ENCODE measurements at places on chromosomes 4 and X. TPM values are rescaled to one million over a fixed set of nuclear protein-coding genes. Genes with fewer than 3 reads are reported as not detected.

The BRS3 gene
- total RNA-seq, result not detected

The ING2 gene
- 4.8 TPM for total RNA-seq

The LRP2BP gene
- total RNA-seq, result 0.13 TPM

The MAGEB10 gene
- total RNA-seq, result not detected

The KCNE5 gene
- total RNA-seq, result 0.34 TPM

The CDKN2AIP gene
- 17.8 TPM for total RNA-seq

The FAM114A1 gene
- total RNA-seq, result 8.8 TPM

The NALF2 gene
- total RNA-seq, result 0.03 TPM

The SPP1 gene
- 0.99 TPM for total RNA-seq

The MAGEA8 gene
- not detected for total RNA-seq

The KIAA1210 gene
- not detected for total RNA-seq

The SRPX gene
- total RNA-seq, result not detected

The GRPR gene
- not detected for total RNA-seq

The PROM1 gene
- 61.7 TPM for total RNA-seq

The SPIN2A gene
- total RNA-seq, result 0.56 TPM

The MAP3K15 gene
- 0.26 TPM for total RNA-seq

The MID2 gene
- 1.2 TPM for total RNA-seq

The SYNPO2 gene
- total RNA-seq, result not detected

The FAM149A gene
- 26.6 TPM for total RNA-seq

The AWAT2 gene
- not detected for total RNA-seq

The PIN4 gene
- total RNA-seq, result 18.5 TPM

The ADH1B gene
- not detected for total RNA-seq

The FGF5 gene
- not detected for total RNA-seq

The AMBN gene
- total RNA-seq, result not detected

The CT45A1 gene
- not detected for total RNA-seq

The COL4A6 gene
- not detected for total RNA-seq

The FAM47A gene
- not detected for total RNA-seq

The ANOS1 gene
- not detected for total RNA-seq

The HSFX2 gene
- total RNA-seq, result 0.70 TPM

The ATP7A gene
- total RNA-seq, result 5.4 TPM

The CEP135 gene
- 5.5 TPM for total RNA-seq

The CENPVL1 gene
- not detected for total RNA-seq

The SHISA3 gene
- total RNA-seq, result not detected

Data from HT-29 (cell line).